CMK (cell line): ENCODE measurements at places on chromosomes 4 and X.

- DNase-seq = no peak
These were observed 10.7 kb upstream of the BCLAF3 start for GRCh38 chrX:20001588-20001987.

DNA sequence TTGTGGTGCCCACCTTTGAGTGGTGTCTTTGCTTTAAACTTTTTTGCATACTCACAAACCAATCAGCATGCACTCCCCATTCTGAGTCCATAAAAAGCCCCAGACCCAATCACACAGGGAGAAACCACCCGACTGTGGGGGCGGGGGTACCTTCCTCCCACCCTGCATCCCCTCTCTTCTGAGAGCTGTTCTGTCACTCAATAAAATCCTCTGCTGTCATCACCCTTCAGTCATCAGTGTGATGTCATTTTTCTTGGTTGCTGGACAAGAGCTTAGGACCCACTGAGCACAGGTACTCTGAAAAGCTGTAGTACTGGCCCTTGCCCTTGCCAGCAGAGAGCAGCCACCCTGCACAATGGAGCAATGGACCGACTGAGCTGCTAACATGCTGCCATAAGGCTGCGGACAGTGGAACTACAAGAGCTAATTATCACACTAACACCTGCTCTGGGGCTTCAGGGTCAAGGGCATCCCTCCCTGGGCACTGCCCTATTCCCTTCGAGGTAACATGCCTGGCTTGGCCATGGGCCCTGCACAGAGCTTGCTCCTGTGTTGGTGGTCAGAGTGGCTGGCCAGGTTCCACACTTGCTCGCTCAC is 62.9 kb upstream of the PGRMC2 start:
- no peak for DNase-seq

GRCh38 chr4:184281231-184282139 is 63.8 kb upstream of the ENPP6 start:
- no peak for DNase-seq

GRCh38 chr4:60313611-60314178 is 886.4 kb upstream of the ADGRL3 start:
- no peak for DNase-seq

GRCh38 chr4:111854494-111855087 is 290.7 kb upstream of the FAM241A start:
- no peak for DNase-seq

DNA sequence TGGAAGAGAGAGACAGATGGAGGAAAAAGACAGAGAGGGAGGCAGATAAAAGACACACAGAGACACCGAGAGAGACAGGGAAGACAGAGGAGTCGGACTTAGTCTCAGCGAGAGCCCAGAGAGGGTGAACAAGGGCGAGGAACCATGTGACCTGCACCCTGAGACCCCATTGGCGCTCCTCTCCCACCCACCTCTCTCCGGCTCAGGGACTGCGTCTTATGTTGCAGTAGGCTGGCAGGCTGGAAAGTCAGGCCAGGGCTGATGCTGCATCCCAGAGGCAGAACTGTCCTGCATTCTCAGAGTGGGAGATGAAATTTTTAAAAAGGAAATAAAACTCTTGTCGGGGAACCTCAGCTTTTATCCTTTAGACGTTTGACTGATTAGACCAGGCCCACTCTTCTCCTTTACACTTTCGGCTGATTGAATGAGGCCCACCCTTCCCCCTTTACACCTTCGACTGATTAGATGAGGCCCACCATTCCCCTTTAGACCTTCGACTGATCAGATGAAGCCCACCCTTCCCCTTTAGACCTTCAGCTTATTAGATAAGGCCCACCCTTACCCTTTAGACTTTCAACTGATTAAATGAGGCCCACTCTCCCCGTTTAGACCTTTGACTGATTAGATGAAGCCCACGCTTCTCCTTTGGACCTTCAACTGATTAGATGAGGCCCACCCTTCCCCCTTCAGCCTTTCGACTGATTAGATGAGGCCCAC is 29.5 kb upstream of the IL3RA start:
- DNase-seq = no peak

- DNase-seq = no peak
These were observed 23.3 kb upstream of the GPR50 start for GRCh38 chrX:151153086-151153485.

DNA sequence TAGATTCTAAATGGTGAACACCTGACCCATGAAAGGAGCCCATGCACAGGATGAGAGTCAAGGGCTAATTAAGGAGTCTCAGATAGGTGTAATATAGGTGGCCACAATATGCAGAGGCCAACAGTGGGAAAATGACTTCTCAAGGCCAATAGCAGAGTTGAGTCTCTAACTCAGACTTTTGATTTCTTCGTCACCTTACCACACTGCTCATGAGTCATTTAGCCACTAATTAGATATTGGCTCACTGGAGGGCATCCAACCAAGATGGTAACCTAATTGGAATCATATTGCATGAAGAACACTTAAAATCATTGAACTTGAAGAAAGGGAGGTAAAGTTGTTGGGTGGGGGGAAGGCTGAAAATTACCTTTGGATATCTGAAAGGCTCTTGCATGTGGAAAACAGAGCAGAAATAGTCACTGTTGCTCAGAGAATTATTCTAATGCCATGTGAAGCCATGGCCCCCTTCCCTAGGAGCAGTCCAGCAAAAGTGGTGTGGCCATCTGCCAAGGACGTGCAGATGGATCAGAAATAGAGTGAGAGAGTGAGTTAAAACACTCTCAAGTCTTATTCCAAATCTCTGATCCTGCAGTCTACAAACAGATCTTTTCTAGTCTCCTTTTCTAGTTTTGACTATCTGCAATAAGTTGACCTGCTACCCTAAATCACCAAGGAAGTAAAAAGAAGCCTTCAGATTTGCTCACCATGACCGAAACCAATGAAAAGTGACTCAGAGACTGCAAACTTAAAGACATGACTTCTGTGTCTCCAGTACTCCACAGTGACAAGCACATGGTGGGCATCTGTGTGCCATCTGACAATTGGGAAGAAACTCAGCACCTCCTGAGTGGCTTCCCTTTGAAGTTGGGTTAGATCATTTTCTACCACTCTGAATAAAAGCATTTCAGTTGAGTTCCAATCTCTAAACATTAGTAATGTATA is 93.9 kb upstream of the C1QTNF7 start:
- DNase-seq = no peak

- DNase-seq = no peak
These were observed 161.5 kb downstream of the SOWAHB start for GRCh38 chr4:76736414-76736813.

GRCh38 chr4:110049951-110050925 is 137.6 kb downstream of the EGF start:
- DNase-seq = peak; percentile 17

DNA sequence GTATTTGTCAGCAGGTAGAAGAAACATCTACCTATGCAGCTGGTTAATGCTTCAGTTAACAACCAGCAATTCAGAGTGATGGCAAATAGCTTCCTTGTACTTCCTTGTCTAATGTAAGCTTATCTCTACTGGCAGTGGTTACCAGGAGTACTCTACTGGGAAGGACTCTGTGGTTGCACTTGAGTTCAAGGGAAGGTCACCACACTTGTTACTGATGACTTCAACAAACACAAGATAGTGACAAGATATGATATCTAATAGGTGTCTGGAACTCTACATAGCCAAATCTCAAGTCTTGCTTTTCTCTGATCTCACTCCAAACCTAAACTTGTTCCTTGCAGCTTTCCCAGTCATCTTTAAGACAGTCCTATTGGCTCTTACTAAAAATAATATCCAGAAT is 1644.9 kb upstream of the TENM3 start:
- DNase-seq = peak; percentile 40

DNA sequence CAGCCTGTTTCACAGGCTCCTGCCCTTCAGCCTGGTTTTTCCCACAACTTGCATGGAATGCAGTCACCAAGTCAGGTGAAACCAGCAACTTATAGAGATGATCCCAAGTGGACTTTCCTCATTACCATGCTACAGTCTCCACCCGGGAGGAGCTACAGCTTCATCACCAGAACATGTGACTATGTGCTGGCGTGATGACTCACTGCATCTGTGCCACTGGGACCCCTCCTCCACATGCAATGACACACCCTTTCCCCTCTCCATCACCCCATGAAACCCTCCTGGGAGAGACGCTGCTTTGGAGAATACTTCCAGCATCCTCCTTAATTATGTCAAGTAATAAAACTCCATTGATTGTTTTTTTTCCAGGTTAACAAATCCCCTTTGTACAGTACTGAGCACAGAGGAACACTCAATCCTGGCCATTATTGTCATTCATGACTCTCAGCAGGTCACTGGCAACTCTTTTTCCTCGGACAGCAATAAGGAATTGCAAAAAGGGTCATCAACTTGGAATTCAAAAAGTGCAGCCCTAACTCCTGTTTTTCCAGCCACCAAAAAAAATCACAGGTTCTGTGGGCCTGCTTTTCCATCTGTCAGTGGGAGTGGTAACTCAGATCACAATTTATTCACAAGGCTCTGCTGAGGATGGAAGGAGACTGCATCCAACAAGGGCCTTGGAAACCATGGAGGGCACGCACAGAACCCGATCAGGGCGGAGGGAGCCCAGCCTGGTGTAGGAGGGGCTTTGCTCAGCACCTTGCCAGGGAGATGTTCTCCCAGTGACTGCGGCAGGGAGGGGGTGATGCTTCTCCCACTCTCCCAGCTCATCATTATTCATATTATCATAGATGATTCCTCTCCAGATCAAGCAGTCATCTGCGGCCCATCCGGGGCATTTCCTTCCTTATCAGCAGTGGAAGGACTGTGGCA is 17.4 kb downstream of the QDPR start:
- DNase-seq = no peak
